ENCODE measurements at places on chromosomes 5 and 9.

DNA sequence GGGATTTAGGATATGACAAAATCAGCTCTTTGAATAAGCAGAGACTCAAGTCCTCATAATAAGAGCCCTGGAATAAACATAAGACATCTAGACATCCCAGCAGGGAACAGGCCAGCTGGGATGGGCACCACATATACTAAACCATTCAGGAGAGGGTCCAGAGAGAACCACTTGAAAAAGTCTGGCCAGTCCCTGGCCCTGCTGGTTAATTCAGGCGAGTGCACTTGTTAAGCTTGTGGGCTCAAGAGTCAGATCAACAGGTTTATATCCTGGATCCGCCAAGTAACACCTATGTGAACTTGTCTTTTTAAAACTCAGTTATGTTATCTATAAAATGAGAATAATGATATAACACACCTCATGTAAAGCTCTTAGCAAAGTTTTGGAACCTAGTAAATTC, 63.3 kb downstream of the CAVIN4 start:
- no peak for DNase-seq

GRCh38 chr9:34896112-34896511, 62.0 kb upstream of the PHF24 start:
- DNase-seq = no peak

GRCh38 chr9:138101444-138102234, 224.1 kb downstream of the CACNA1B start:
- DNase-seq = no peak

DNA sequence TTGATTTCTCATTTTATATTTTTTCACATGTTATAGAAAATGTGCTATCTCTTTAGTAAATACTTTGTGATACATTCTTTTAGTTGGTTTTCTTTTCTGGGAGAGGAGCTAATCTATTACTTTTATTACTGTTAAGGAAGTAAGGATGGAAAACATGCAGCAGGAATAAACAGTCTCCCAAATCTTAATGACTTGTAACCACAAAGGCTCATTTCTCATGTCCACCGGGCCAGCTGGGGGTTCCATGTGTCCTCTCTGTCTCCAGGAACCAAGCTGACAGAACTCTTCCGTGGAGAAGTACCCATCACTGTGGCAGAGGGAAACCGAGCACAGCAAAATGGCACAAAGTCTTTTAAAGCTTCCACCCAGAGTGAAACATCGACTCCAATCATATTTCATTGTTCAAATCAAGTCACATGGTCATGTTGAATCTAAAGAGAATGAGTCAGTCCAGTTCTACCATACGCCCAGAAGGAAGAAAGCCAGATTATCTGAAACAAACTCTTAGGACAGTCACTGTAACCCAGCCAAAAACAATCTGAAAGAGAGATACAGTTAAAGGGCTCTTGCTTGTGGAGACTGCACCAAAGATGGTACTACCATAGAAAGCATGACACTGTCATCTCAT, 97.1 kb upstream of the CDH6 start:
- DNase-seq = no peak

DNA sequence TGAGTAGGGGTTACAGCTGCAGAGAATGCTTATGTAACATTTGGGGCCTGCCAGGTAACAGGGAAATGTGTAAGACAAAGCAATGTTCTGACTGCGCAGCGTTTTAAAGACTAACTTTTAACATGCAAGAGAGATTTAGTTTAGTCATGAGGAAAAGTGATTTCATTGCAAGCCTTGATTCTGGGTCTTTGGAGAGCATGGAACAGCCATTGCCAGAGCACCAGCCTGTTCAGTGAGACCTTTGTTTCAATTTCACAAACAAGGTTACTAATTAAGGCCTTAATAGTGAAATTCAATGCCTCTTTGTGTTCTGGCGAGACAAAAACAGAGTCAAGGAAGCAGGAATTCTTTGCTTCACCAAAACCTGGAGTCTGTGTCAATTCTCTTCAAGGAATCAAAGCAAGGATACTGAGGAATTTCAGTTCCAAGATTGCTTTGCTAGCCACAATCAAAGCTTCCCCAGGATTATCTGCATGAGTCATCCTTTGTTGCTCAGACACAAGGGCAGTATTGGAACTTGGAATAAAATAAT, 14.4 kb downstream of the CKMT2 start:
- DNase-seq = no peak

GRCh38 chr9:13845460-13845859, 468.5 kb downstream of the NFIB start:
- DNase-seq = no peak

DNA sequence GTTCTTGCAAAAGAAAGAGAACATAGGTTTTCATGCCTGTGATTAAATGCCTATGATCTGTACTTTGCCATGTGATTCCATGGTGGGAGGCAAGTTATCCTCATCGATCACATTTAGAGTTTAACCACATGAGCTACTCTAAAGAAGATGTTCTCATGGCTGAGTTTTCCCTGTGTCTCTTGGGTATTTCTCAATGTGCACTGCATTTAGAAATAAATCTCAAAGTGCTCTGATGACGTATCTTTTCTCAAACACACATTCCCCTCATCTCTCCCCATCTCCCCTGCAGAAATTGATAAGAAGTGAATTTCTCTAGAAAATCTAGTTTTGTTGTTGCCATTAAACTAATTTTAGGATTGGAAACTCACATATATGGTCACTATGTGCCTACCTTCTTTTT, 282.2 kb downstream of the SEMA5A start:
- no peak for DNase-seq

GRCh38 chr9:130728721-130729120, 35.1 kb downstream of the EXOSC2 start:
- no peak for DNase-seq

DNA sequence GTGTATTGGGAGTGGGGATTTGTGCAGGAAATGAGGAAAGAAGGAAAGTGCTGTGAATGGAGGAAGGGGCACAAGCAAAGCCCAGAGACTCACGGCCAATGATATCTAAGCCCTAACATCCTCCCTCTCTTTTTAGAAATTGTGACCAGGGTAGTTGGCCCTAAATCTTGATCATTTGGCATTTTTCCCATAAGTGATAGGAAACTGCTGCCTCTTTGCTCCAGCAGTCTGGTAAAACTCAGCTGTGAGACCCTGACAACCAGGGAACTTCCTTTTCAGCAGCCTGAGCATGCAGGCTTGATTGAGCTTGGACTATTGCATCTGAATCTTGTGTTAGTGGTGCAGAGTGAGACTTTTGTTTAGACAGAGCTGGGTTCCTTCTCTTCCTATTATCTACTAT, 9.6 kb upstream of the ADRB2 start:
- no peak for DNase-seq

DNA sequence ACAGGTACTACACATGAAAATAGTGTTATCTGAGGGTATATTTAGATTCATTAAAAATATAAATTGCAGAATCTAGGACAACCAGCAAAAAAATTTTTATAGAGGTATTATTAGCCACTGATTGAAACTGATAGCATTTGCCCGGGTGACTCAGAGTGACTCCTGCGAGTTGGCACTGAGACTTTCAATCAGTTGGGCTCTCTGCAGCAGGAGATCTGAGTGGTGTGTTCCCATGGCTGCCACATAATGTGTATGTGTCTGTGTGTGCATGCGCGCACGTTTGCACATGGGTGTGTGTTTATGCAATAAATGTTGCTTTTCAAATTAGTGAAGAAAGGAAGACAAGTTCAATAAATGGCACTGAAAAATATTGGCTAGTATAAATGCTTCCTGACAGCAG, 100.1 kb upstream of the MRPS30 start:
- DNase-seq = no peak

- no peak for DNase-seq
Measured at GRCh38 chr5:137563646-137564397, 64.7 kb upstream of the SPOCK1 start.

GRCh38 chr5:80655231-80655774, 520 bp upstream of the DHFR start:
- no peak for DNase-seq

- DNase-seq = no peak
Measured at GRCh38 chr9:32589083-32589723, 16.2 kb upstream of the NDUFB6 start.

DNA sequence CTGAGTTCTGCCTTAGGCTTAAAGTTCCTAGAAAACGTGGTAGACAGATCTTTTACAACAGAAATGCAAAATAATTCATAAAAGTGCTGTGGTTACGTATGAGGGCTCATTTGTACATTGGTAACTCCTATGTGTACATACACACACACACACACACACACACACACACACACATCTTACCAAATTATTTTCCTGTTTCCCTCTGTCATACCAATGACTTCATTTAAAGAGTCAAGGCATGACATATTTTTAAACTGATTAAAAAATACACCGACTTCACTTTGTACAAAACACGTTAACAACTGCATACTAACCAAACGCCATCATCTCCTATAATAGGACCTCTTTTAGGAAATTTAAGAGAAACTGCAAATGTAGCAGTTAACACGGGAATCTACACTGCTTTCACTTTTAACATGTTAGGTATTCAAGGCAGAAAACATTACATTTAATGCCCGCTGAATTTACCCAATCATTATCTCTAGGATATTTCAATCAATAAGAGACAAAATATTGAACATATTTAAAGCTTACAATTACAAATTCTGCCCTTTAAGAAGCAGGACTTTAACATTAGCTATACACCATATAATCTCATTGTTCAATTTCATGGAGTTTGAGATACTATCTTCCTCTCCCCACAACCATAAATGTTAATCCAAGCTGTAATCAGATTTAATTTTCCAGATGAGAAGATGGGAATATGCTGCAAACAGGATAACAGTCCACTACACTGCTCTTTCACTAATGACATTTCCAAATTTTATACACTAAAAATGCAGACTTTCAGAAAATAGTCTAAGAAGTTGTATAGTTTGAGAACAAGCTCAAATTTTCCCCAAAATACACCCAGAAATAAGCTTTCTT, 133.1 kb downstream of the DENND1A start:
- no peak for DNase-seq

DNA sequence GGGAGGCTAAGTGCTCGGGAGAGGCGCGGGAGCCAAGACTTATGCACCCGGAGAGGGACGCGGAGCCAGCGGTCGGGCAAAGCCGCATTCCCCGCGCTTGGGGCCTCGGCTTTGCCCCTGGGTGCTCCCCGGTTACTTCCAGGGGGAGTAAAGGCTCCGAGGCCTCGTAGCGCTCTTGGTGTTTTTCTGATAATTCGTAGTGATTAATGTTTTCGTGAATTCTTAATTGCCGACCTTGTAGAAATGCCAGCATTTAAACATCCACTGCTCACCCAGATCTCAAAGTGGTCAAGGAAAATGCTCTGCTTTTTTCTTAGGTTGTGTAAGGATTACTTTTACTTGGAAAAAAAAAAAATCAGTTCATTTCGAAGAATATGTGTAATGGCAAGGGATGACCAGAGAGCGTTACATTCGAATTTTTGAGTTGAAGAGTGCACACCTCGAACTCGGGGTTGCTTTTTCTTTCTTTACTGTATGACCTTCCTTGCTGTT, 654 bp upstream of the TUT7 start:
- no peak for DNase-seq

DNA sequence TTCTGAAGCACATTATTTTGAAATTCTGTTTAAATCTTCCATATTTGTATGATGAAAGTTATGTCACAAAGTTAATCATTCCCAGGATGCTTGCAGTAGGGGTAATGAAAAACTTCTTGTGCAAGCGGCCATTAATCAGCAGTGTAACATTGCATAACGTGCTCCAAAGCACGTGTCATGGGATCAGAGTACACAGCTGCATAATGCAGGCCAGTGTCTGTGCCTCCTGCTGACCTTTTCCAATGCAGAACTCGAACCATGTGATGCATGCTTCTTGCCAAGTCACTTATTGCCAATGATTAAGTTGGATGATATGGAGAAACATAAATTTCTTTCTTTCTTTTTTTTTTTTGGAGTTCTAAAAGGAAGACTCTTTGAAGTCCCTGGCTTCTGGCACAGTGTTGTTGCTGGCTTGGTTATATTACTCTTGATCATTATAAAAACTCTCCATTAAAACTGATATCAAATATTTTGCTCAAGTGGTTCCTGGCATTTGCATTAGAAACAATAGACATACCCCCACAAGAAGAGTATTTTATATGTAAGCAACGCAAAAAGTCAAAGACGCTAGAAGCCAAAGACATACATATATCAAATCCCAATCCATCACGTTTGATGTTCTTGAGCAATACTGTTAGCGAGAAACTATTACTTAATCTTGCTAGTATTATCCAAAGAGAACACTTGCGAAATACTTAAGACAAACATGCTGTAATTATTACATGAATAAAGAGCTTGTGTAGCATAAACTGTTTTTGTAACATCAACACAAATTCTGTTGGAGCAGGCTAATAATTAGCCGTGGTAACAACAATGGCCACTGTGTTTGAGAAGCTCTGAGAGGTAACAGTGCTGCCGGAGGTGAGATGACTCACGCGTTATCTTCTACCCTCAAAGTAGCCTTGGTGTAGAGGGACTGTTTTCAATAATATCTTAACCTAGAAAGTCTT, 164.2 kb downstream of the AUH start:
- DNase-seq = no peak

DNA sequence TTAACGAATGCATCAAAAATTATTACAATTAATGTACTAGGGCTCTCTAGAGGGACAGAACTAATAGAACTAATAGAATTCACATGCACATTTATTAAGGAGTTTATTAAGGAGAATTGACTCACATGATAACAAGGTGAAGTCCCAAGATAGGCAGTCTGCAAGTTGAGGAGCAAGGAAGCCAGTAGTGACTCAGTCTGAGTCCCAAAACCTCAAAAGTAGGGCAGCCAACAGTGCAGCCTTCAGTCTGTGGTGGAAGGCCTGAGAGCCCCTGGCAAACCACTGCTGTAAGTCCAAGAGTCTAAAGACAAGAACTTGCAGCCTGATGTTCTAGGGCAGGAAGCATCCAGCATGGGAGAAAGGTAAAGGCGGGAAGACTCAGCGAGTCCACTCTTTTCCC, 633.8 kb downstream of the SEMA5A start:
- no peak for DNase-seq

DNA sequence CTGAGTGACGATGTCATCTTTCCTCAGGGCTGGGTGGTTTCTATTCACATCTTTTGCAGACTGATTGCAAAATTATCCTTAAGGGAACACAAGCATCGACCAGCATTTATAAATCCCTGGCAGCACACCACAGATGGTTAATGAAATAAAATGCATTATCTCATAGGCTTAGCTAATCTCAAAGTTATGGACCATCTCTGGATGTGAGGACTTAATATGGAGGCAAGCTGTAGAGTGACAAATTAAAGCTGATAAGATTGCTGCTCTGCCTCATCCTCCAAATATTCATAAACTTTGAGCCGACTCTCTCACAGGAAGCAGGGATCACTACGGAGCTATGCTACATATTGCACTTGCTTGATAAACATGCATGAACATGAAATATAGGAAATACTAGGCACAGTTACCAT, 663.2 kb upstream of the RGMB start:
- DNase-seq = no peak

- DNase-seq = no peak
Measured at GRCh38 chr5:94818904-94819303, 200.4 kb downstream of the SLF1 start.

DNA sequence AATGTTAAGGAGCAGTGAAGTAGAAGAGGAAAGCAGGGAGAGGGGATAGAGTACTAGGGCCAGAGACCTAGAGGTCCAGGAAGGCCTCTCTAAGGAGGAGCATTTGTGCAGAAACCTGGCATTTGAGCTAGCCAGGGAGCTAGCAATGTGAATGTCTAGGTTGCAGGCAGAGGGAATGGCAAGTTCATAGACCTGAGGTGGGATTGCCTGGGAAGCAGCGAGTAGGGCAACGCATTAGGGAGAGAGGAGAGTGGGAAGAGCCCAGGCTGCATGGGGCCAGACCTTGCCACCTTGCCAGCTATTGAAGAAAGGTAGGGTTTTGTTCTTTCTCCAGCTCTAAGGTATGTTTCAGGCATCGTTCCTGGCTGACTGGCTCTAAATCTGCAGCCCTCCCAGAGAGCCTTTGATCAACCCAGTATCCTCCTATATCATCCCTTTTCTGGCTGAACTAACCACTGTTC, 54.0 kb downstream of the SLC22A5 start:
- DNase-seq = no peak

Measured in activated T-helper 1 cell treated with Interleukin-2 at 50 U/mL for 16 hours (primary cell).